Activated naive CD8-positive, alpha-beta T cell treated with anti-CD3 and anti-CD28 coated beads for 36 hours (primary cell): ENCODE measurements at places on chromosomes 16 and 17.
A peak's percentile ranks its signal among the peaks of the same experiment; 100 is the strongest.

DNA sequence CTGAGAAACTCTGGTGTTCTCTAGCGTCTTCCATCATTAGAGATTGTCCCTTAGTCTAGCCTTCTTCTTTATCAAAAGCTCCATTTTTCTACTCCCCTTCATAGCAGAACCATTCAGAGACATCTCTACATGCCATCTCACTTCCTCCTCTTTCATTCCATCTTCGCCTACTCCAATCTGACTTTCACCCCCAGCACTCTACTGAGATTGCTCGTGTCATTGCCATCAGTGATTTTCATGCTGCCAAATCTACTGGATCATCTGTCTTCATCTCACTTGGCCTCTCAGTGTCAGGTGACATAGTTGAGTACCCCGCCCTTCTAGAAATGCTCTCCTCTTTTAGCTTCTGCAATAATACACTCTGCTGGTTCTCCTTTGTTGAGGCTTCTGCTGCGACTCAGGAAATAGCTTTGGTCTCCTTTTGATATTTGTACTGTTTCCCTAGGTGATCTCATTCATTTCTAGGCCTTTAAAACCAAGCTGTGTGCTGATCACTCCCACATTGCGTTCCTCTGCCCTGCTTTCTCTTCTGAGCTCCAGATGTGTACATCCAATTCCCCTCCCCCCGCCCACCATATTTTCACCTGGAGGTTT lies 119.1 kb downstream of the FTO start:
- no peak overlapping the region for H3K4me3 ChIP-seq
- no peak for DNase-seq
- peaks cover 10% of the 10 kb centered on the region for H3K4me1 ChIP-seq
- no peak overlapping the region for H3K27ac ChIP-seq
- no peaks in the 10 kb centered on the region for H3K27me3 ChIP-seq

- H3K4me3 ChIP-seq: no peak overlapping the region
- DNase-seq: no peak
- H3K27me3 ChIP-seq: peaks cover 23% of the 10 kb centered on the region
- peaks cover 9% of the 10 kb centered on the region for H3K4me1 ChIP-seq
Measured at GRCh38 chr16:57626420-57627170, 1.8 kb upstream of the ADGRG1 start.

GRCh38 chr17:32443827-32444300 lies 446 bp upstream of the PSMD11 start:
- H3K27ac ChIP-seq: peak overlapping the region; percentile 78
- peak overlapping the region; percentile 95 for H3K4me3 ChIP-seq
- no peak for DNase-seq
- H3K27me3 ChIP-seq: peaks cover 5% of the 10 kb centered on the region
- peaks cover 35% of the 10 kb centered on the region for H3K4me1 ChIP-seq
- peaks cover 27% of the 10 kb centered on the region for H3K36me3 ChIP-seq

DNA sequence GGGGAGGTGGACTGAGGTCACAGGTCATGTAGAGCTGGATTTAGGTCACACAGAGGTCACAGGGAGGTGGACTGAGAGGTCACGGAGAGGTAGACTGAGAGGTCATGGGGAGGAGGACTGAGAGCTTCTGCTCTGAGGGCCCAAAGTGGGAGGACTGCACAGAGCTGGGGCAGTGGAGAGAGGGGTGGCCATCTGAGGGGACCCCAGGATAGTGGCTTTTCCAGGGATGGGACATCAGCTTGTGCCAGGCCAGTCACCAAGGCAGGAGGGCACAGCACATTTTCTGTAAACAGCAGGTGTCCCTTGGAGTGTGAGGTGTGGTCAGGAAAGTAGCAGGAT lies 26.1 kb upstream of the JPT2 start:
- DNase-seq: no peak
- no peak overlapping the region for H3K4me3 ChIP-seq
- peak overlapping the region; percentile 19 for H3K27ac ChIP-seq
- H3K27me3 ChIP-seq: no peaks in the 10 kb centered on the region

DNA sequence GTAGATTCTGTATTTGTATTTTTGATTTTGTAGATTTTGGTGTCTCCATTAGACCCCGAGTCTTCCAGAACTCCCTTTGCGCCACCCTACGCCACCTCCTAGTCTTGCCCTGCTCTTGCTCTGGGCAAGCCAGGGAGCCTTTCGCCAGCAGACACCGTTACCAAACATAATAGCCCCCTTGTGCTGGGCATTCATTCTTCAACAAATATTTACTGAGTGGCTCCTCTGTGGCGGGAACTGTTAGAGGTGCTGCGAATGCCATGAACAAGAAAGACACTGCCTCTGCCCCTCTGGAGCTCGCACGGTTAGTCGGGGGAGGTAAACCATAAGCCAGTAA lies 841 bp upstream of the GPT2 start:
- peak overlapping the region; percentile 80 for H3K4me3 ChIP-seq
- H3K36me3 ChIP-seq: peaks cover 14% of the 10 kb centered on the region
- peaks cover 11% of the 10 kb centered on the region for H3K4me1 ChIP-seq

GRCh38 chr17:61318684-61319098 lies 81.0 kb upstream of the TBX2 start:
- no peaks in the 10 kb centered on the region for H3K27me3 ChIP-seq
- H3K4me3 ChIP-seq: no peak overlapping the region
- H3K4me1 ChIP-seq: no peaks in the 10 kb centered on the region
- no peak overlapping the region for H3K27ac ChIP-seq
- no peaks in the 10 kb centered on the region for H3K36me3 ChIP-seq
- DNase-seq: no peak

DNA sequence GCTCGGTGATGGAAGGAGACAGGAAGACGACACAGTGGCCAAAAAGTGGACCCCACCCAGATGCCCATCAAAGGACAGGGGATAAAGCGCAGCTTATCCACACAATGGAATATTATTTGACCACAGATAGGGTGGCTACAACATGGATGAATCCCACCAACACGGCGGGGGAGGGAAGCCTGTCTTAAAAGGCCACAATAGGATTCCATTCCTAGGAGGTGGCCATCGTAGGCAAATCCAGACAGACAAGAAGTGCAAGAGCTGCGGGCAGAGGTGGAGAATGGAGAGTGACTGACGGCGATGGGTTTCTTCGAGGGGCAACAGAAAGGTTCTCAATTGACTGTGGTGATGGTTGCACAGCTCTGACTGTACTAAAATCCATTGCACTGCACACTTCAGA lies 16.0 kb downstream of the SLC38A8 start:
- no peak for DNase-seq
- peaks cover 6% of the 10 kb centered on the region for H3K36me3 ChIP-seq
- H3K4me1 ChIP-seq: peaks cover 16% of the 10 kb centered on the region
- H3K27ac ChIP-seq: no peak overlapping the region
- peaks cover 57% of the 10 kb centered on the region for H3K27me3 ChIP-seq

DNA sequence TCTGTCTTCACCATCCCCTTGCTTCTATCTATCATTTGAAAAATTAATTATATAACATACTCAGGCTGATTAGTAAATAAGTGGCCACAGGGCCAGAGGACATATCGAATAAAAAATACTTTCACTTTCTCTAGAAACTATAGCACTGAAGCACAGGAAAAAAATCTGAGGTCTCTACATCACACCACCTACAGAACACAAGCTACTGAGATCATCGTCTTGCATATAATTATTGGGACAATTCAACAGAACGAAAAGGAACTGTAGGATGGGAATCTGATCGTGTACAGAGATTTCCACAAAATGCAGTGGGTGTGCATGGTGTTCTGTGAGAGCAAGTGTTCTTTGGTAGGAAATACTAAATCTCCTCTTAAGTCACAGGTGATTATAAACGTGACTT lies 289.6 kb upstream of the ERCC4 start:
- no peaks in the 10 kb centered on the region for H3K4me1 ChIP-seq
- no peaks in the 10 kb centered on the region for H3K36me3 ChIP-seq
- no peak overlapping the region for H3K4me3 ChIP-seq
- no peak overlapping the region for H3K27ac ChIP-seq
- H3K27me3 ChIP-seq: peaks cover 6% of the 10 kb centered on the region

GRCh38 chr16:2473446-2473926 lies 1.4 kb upstream of the TBC1D24 start:
- peak overlapping the region; percentile 72 for H3K4me3 ChIP-seq
- peaks cover 21% of the 10 kb centered on the region for H3K4me1 ChIP-seq
- H3K27ac ChIP-seq: no peak overlapping the region
- no peaks in the 10 kb centered on the region for H3K36me3 ChIP-seq
- peak; percentile 40 for DNase-seq

- H3K27ac ChIP-seq: peak overlapping the region; percentile 65
- H3K36me3 ChIP-seq: peaks cover 33% of the 10 kb centered on the region
- no peaks in the 10 kb centered on the region for H3K27me3 ChIP-seq
- H3K4me1 ChIP-seq: peaks cover 11% of the 10 kb centered on the region
- no peak overlapping the region for H3K4me3 ChIP-seq
- DNase-seq: no peak
Measured at GRCh38 chr17:5429191-5429887, 9.4 kb downstream of the RPAIN start.
